ENCODE measurements at places on chromosomes 2 and 18.

- DNase-seq = no peak
Observed at GRCh38 chr2:171147081-171147480, 13.6 kb downstream of the TLK1 start.

DNA sequence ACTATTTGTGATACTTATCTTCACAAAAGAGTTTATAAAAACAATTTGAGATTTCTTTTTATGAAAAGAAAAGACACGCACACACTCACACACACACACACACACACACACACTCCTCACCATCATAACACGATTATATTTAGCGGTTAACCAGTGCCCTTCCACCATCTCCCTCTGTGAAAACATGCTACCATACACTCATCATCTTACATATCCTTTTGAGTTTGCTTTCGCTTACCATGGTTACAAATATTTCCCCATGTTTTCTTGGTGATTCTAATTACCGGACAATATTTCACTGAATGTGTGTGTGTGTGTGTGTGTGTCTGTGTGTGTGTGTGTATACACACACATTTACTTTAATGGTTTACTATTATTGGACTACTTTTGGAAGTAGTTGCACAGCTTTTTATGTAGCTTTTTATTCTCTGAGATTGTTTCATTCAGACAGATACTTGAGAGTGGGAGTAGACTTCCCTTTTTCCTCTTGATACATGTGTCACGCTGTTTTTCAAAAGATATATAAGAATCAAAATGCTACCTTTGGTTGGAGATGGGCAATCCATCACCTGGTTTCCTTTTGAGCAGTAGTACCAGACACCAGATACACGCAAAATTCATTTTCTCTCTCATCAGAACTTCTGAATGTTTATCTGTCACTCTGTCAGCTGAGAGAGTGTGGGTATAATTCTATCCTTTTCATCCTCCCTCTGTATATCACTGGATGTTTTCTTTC is 138.1 kb downstream of the SETBP1 start:
- DNase-seq = no peak

DNA sequence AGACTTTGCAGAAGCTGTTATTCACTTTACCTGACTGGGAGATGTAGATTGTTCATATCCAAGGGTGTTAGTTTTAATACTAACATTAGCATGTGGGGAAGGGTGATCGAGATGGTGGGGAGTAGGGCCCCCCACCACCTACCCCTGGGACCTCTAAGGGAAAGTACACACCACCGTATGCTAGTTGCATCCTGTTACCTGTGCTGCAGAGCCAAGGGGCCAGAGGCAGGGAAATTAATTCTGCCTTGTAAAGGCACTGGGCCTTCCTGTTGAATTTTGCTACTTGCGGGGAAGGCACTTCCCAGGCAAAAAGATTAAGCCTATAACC is 9.0 kb downstream of the STEAP3 start:
- no peak for DNase-seq

GRCh38 chr2:157271590-157272203 is 14.2 kb downstream of the GALNT5 start:
- no peak for DNase-seq

DNA sequence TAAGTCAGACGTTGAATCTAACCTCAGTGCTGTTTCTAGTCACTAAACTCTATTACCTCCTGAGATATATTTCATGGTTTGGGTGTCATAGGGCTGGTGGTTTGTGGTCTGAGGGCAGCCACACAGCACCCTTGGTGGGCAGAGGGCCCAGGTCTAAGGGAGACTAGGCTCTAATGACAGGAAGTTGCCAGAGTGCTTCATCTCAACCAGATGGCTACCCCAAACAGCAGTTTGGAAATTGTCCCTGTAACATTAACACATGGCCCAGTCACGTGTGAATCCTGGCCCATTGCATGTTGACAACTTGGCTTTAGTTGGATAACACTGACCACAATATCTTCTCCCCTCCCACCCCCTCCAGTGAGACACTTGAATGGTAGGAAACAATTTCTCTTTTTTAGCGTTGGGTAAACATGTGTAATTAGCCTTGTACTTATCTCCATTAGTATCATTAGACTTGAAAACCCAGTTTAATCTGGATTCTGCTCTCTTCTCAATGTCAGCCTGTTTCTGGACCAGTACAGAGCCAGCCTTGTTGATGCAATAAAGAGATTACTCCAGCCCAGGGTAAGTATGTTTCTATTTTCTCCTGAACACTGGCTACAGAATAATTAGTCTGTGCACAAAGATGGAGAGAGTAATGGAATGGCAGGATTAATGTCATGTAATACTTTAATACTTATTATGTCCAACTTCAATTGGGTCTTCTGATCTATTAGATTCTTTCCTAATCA is 187.8 kb upstream of the SIX3 start:
- DNase-seq = no peak

GRCh38 chr2:102194609-102195268 is 7.9 kb downstream of the IL1RL2 start:
- DNase-seq = no peak

- no peak for DNase-seq
Observed at GRCh38 chr18:37717098-37717497, 151.5 kb upstream of the CELF4 start.

DNA sequence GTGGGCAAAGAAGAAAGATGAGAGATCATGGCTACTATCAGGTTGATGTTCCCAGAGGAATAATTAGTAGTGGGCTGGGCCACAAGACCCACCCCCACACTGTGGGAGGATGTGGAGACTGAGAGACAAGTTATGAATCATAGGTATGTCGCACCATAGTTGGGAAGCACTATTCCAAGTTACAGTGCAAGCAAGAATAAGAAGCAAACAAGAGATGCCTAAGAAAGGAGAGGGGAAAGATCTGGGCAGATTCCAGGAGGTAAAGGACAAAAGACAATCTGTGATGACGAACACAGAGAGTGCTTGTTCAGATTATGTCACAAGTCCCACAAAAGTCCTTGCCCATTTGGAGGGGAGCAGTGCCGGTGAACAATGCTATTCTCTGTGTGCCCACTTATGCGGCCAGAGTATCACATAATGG is 56.6 kb downstream of the FAM228A start:
- no peak for DNase-seq
